ENCODE measurements at places on chromosomes 7 and 10.
A peak's percentile ranks its signal among the peaks of the same experiment; 100 is the strongest.

DNA sequence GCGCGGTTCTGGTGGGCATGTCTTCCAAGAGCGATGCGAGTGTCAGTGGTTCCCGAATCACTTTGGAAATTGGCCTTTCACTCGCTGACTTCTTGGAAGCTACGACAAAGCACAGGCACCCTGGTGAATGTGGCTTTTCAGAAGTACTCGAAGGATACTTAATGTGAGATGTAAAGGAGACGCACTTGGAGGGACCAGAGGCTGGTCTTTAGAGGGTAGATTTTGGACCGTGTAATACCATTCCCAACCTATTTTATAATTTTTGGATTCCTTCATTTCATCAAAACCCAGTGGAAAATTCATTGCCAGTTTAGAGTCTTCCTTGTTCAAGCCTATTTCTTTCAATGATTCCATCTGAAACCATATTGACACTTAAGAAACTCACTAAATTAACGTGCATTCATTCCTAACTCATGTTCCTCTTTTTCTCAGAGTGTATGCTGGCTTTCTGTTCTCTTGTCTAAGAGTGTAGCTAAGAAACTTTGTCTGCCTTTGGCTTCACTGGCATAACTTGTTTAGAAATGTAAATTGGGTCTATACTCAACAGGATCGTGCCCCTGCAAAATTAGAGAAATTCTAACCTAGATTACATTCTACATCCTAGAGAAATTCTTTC is 645 bp upstream of the COPG2 start:
- no peak for DNase-seq

- no peak for DNase-seq
Measured at GRCh38 chr10:43945094-43945730, 296.5 kb upstream of the ZNF32 start.

GRCh38 chr7:92904244-92905131 is 68.1 kb upstream of the CDK6 start:
- DNase-seq, result peak; percentile 83

DNA sequence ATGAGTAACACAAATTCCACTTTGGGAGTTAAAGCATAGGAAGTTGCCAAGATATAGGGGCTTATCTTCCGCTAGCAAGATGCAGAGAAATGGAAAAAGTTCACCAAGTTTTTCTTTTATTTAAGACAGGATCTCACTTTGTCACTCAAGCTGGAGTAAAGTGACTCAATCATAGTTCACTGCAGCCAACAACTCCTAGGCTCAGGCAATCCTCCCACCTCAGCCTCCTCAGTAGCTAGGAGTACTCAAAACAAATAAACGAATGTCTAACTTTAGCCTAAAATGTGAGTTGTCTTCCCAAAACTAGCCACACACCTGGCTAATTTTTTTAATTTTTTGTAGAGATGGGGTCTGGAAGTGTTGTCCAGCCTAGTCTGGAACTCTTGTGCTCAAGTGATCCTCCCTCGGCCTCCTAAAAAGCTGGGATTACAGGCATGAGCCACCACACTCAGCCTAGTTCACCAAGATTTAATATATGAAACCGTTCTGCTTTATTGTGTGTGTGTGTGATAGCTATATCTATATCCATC is 9.9 kb downstream of the VIM start:
- no peak for DNase-seq

GRCh38 chr7:141251957-141252356 is 178.1 kb downstream of the TMEM178B start:
- no peak for DNase-seq

DNA sequence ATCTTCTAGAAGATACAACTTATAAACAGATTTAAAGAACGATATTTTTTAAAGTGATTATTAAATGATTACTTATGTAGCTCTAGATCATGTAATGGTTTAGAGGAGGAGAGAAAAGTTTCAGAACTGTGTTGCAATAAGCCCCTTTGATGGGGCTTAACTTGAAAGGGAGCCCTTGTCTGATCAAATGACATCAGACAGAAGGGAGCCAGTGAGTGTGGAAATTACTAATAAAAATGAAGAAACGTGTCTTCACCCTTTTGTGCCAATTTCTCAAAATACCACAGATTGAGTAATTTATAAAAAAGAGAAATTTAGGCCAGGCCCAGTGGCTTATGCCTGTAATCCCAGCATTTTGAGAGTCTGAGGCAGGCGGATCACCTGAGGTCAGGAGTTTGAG is 318.2 kb downstream of the EXOC4 start:
- no peak for DNase-seq

DNA sequence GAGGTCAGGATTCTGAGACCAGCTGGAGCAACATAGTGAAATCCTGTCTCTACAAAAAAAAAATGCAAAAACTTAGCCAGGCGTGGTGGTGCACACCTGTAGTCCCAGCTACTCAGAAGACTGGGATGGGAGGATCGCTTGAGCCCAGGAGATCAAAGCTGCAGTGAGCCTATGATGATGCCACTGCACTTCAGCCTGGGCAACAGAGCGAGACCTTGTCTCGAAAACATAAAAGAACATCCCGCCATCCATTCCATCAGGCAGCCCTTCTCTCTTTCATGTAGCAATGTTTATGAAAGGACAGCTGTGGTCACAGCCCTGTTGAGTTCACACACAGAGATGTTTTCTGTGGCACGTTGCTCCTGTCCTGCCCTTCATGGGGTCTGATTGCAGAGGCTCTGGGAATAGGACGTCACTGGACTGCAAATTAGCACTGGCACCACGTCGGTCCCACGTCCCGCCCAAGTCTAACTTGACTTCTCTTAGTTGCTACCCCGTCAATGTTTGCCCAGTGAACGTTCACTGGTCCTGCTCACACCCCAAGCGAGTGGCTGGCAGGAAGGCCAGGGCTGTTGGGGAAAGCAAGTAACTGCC is 64.5 kb upstream of the MYL10 start:
- no peak for DNase-seq

- DNase-seq, result no peak
Measured at GRCh38 chr10:3119796-3120459, 52.6 kb downstream of the PFKP start.

DNA sequence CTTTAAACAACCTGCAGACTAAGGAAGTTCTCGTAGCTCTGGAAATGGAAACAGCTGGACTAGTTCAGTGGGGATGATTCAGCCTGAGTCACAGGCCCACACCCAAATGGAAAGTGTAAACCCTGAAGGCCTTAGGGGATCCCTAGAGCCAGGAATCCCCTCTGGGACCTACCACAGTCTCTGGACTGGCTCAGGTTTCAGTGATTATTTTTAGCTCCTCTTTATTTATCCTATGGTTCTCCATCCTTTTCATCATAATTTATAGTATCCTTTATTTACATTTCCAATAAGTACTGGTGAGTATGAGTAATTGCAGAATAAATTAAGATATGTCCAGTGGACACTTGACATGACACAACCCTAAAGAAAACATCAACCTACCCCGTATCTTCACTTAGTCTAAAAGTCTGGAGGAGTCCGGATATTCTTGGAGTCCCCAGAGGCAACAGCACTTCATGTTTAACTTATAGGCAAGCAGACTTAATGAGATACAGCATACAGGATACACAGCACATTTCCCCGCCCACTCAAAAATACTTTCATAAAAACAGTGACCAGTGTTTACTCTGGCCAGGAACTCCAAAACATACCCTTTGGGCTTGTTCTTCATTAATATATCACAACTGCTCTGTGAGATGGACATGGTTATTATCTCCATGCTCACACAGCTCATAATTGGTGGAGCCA is 28.4 kb upstream of the SEMA3E start:
- DNase-seq, result no peak

- DNase-seq, result no peak
Measured at GRCh38 chr7:36047091-36047658, 105.9 kb upstream of the EEPD1 start.

DNA sequence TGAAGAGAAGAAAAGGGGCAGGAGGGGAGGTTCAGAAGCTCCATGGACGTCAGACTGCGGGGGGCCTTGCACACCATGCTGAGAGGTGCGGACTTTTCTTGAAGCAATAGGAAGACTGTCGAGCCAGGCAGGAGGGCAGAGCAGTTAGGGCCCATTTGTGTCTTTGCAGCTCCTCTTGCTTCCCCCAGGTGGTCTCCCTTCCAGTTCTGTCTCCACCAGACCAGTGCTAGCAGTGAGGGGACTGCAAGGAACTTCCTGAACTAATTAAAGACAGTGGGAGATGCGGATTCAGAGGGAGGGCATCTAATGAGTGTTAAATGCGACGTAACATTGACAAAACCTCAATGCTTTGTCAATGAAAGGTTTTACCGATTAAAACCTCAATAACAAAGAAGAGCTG is 225.4 kb downstream of the USP6NL start:
- DNase-seq, result no peak

Data from activated T-cell treated with anti-CD3 and anti-CD28 coated beads, Interleukin-2, amount 50 U/mL, for 24 hours (primary cell).